Renal cortex interstitium (tissue), 15 donors: ENCODE measurements at places on chromosomes 1 and 21. TPM values are rescaled to one million over a fixed set of nuclear protein-coding genes. Genes with fewer than 3 reads are reported as not detected.

The GPR161 gene
- 23.9 TPM for polyA plus RNA-seq

The OR2L8 gene
- polyA plus RNA-seq = not detected

The KCNJ6 gene
- polyA plus RNA-seq = 0.29 TPM

The TRIM45 gene
- polyA plus RNA-seq = 22.3 TPM

The CFHR4 gene
- not detected for polyA plus RNA-seq

The LIN28A gene
- polyA plus RNA-seq = 0.06 TPM

The RGS7 gene
- 5.2 TPM for polyA plus RNA-seq

The OR13G1 gene
- not detected for polyA plus RNA-seq

The SH3BGR gene
- polyA plus RNA-seq = 2.5 TPM
